GM20000 (cell line): ENCODE measurements at places on chromosomes 12 and 14.

DNA sequence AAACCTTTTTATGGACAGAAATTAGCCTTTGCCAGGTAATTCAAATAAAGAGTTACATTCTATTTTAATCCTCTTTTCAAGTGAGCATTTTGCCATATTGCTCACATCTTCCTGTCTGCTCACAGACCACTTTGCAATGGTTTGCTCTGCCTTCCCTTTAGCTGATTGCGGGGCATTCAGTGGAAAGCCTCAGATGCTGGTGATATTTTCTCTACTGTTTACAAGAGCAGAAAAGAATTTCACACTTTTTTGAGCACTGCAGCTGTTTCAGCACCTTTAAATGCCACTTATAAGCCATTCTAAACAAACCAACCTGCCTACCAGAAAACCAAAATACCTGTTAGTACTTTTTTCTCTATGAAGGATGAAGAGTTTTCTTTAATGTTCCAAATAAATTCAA is 195.7 kb upstream of the LRIG3 start:
- DNase-seq = no peak

DNA sequence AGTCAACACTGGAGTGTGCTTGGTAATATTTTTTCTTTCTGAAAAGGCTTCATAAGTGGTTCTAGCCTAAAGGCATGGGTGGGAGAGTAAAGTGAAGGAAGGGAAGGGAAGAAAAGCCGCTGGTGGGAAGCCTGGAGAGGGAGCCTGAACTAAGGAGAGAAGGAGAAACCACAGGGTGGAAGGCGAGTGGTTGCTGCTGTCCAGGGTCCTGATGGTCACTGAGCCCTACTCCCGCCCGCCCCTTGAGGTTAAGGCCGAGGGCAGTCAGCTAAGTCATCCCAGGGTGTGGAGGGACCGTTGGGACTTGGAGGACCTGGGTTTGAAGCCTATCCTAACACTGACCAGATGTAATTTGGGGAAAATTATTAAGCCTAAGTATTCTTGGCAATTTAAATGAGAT is 189.1 kb downstream of the PIWIL1 start:
- DNase-seq = peak; percentile 43

DNA sequence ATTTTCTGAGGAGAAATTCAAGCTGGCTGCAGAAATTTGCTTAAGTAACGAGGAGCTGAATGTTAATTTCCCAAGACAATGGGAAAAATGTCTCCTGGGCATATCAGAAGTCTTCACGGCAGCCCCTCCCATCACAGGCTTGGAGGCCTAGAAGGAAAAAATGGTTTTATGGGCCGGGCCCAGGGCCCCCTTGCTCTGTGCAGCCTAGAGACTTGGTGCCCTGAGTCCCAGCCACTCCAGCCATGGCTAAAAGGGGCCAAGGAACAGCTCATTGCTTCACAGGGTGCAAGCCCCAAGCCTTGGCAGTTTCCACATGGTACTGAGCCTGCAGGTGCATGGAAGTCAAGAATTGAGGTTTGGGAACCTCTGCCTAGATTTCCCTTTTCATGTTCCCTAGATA is 24.3 kb upstream of the HSP90AA1 start:
- no peak for DNase-seq

DNA sequence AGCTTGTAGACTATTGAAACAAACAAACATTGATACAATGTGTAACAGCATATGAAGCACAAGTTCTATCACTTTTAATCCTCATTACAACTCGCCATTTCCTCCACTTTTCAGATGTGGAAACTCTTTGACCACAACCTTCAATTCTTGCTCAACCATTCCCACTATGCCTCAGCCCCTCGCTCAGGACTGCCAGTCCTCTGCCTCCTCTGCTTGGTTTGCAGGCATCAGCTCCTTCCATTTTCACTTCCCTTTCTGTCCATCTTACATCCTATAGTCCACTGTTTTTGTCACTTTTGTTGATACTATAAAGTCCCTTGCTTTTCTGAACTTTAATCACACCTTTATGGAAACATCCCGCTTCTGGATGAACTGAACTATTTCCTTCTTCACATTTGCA is 28.2 kb upstream of the CD27 start:
- DNase-seq = no peak

DNA sequence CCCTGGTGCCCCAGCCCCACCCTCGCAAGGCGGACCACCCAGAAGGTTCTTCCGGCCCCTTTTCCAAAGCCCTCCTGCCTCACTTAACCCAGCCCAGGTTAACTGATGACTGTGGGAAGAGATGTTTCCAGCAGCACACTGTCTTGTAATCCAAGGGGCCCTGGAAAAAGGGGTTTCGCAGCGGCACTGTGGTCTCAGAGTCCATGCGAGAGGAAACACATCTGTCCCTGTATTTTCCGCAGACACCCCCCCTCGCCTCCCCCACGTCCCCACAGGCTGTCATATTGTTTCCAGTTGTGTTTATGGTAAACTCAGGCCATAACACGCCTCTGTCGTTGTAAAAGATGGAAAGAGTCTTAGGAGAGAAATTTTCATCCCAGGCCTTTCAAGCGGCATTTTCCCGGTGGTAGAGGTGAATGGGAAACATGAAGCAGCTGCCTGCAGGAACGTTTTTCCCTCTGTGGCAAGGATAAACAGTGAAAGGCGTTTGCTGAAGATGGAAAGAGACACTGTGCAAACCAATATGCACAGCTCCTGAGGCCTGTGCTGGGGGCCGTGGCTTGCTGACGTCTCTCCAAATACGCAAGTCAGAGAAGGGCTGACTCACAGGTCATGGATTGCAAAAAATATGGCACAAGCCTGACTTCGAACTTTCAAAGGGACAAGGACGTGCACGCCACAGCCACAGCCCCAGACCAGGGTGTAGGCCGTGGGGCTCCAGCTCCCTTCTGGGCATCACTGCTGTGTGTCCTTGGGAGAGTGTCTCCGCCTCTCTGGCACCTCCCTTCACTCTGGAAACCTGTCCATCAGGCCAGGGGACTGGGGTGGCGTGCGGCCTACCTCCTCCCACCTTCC is 22.5 kb upstream of the FZD10 start:
- no peak for DNase-seq
